ENCODE measurements at places on chromosomes 2 and 18. TPM values are rescaled to one million over a fixed set of nuclear protein-coding genes. Genes with fewer than 3 reads are reported as not detected.

Gene IL1RN
- not detected for total RNA-seq

Gene PTH2R
- total RNA-seq = not detected

Gene ALK
- not detected for total RNA-seq

Gene CDK5R2
- total RNA-seq = 0.45 TPM

Gene HRH4
- total RNA-seq = not detected

Gene MAP3K19
- total RNA-seq = not detected

Gene ZNF804A
- total RNA-seq = 6.0 TPM

Gene SF3B6
- total RNA-seq = 188 TPM

Gene SCLY
- 19.6 TPM for total RNA-seq

Gene LYPD6
- total RNA-seq = 8.6 TPM

Gene COPS8
- total RNA-seq = 217 TPM

Gene TOGARAM2
- not detected for total RNA-seq

Gene GPR45
- not detected for total RNA-seq

Data from H4 (cell line).